Ovary (tissue), 10 donors: ENCODE measurements at places on chromosomes 5 and 9. TPM values are rescaled to one million over a fixed set of nuclear protein-coding genes. Genes with fewer than 3 reads are reported as not detected.
A peak's percentile ranks its signal among the peaks of the same experiment; 100 is the strongest.

CTXN3 gene
- not detected for total RNA-seq

DNA sequence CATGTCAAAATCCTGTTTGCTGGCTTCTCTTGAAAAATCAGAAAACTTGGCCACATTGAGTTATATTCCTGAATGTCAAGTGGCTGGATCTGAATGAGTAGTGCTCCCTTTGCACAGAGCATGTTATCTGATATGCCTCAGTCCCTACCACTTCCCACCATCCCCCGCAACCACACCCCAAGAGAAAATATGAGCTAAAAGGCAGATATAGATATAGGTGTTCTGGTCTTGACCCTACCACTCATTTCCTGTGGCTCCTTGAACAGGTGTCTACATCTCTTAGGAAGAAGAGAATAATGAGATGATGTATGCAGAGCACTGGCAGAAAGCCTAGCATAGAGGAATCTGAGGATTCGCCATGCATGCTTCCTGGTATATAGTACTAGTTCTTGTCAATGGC is 6.6 kb upstream of the CYSTM1 start:
- H3K4me3 ChIP-seq: no peak overlapping the region
- no peak for DNase-seq
- no peaks in the 10 kb centered on the region for H3K4me1 ChIP-seq

DNA sequence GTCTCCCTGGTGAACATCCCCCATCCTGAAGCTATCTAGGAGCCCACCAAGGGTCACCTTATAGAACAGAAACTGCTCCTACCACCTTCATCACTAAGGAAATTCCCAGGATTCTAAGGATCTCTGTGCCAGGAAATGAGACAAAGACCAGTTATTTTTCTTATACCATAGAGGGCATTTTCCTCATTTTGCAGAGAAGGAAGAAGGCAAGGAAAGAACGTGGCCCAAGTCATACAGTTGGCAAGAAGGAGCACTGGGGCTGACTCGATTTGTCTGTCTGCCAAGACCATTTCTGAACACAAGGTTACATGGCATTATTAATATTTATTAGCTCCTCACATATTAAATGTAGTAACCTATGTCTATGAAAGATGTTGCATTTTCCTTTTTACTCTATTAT is 49.6 kb upstream of the TNFSF15 start:
- no peak for DNase-seq
- H3K4me1 ChIP-seq: no peaks in the 10 kb centered on the region
- H3K4me3 ChIP-seq: no peak overlapping the region
- no peak overlapping the region for H3K27ac ChIP-seq
- no peaks in the 10 kb centered on the region for H3K36me3 ChIP-seq

NR2F1-AS1 gene
- 45.7 TPM for total RNA-seq

GRCh38 chr5:160271836-160272235 is 40.5 kb downstream of the CCNJL start:
- H3K27ac ChIP-seq: no peak overlapping the region
- no peak overlapping the region for H3K4me3 ChIP-seq
- H3K27me3 ChIP-seq: no peaks in the 10 kb centered on the region
- no peak for DNase-seq
- no peaks in the 10 kb centered on the region for H3K36me3 ChIP-seq
- peaks cover 12% of the 10 kb centered on the region for H3K4me1 ChIP-seq

DNA sequence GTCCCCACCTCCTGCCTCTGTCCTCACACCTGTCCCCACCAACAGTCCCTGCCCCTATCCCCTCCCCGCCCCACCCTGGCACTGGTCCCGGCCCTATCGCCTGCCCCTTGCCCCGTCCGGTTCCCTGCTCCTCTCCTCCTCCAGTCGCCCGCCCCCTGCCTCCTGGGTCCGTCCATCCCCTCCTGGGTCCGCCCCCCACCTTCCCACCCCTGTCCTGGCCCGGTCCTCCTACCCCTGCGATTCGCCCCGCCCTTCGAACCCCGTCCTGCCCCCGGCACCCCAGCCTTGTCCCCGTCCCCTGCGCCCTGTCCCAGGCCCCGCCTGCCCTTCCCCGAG is 372 bp downstream of the EDF1 start:
- no peaks in the 10 kb centered on the region for H3K36me3 ChIP-seq
- peak; percentile 68 for DNase-seq
- H3K4me3 ChIP-seq: peak overlapping the region; percentile 99
- peaks cover 8% of the 10 kb centered on the region for H3K4me1 ChIP-seq
- no peaks in the 10 kb centered on the region for H3K27me3 ChIP-seq

- no peaks in the 10 kb centered on the region for H3K27me3 ChIP-seq
- H3K27ac ChIP-seq: no peak overlapping the region
- no peak for DNase-seq
- H3K4me1 ChIP-seq: no peaks in the 10 kb centered on the region
Observed at GRCh38 chr5:142391058-142391845, 66.4 kb upstream of the SPRY4 start.
